ENCODE measurements at places on chromosomes 11 and 22.

DNA sequence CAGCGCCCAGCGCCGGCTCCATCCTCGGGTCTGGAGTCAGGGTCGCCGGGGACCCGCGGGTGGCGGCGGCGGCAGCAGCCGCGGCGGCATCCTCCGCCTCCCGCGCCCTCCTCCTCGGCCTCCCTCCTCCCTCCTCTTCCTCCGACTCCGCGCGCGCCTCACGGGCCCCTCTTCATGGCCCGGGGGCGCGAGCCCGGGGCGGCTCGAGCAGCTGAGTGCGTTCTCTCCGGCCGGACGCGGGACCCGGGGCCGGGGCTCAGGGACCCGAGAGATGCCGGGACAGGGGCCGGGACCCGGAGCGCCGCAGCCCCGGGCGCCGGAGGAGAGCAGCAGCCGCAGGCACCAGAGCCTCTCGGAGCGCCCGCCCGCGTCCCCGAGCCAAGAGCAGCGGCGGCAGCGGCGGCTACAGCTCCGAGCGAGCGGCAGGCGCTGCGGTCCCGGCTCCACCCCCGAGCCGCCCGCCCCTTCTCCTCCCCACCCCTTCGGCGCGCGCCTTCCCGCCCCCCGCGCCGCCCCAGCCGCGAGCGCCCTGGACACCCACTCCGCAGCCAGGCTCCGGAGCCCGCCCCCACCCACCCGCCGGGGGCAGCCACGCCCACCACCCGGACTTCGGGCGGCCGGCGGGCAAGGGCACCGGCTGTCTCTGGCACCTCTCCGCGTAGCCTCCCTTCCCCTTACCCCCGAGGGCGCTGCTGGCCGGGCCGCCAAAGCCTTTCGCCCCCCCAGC is at the start of gene CHST1:
Gene CHST1 (minus strand): TSS at position 417 of the 727 bp plus-strand sequence. CDS start 14,699 bp downstream, outside the sequence.
- DNase-seq: no peak

DNA sequence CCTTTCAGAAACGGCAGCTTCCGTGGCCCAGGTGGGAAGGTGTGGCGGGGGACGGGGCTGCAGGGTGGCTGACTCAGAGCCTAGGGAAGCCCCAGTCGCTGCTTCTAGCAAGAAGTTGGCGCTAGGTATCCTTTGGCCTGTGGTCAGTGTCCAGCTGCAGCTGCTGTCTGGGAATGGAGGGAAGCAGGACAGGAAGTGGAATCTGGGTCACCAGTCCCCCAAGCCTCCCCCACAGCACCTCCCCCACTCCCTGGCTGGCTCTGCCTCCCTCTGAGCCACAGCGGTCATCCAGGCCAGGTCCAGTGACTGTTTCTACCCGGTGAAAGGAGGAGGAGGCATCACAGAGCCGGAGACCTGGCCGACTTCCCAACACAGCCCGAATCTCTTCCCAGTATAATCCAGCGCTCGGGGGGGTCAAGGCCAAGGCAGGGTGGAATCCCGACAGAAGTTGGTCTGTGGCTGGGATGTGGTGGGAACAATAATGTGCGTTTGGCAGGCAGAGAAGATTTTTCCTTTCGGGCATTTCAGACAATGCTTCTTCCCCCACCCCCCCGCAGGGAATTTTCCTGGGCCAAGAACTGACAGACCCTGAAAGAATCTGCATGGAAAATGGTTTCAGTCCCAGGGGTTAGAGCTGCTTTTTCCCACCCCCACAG is 45.1 kb downstream of the C11orf96 start:
- no peak for DNase-seq

DNA sequence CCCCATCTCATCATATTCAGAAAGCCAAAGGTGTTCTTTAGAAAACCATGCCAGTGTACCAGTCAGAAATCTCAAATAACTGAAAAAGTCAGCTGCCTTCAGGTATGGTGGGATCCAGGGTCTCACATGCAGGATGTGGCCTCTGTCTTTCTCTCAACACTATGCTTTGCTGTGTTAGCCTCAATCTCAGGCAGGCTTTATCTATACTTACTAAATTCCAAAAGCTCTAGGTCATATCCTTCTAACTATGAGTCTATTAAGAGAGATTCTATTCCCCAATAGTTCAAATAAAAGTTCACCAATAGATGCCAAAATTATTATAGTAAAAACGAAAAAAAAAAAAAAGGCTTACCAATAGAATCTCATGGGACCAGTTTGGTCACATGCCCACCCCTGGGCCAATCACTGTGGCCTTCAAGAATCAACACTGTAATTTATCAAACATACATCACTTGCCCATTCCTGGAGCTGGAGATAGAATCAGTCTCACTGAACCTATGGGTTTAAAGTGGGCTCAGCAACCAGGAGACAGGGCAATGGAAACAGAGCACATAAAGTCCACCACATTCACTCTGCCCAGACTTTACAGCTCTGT is 38.0 kb upstream of the APLNR start:
- no peak for DNase-seq

- no peak for DNase-seq
These were observed 49.8 kb downstream of the CLMP start for GRCh38 chr11:123145220-123145619.

- DNase-seq: no peak
These were observed 32.7 kb downstream of the FLI1 start for GRCh38 chr11:128726458-128727139.

GRCh38 chr11:117562136-117562535 is 234.5 kb downstream of the CEP164 start:
- no peak for DNase-seq

GRCh38 chr11:34719303-34719848 is 98.5 kb downstream of the EHF start:
- no peak for DNase-seq

- DNase-seq: no peak
These were observed 25.6 kb upstream of the RRM1 start for GRCh38 chr11:4068962-4069361.

DNA sequence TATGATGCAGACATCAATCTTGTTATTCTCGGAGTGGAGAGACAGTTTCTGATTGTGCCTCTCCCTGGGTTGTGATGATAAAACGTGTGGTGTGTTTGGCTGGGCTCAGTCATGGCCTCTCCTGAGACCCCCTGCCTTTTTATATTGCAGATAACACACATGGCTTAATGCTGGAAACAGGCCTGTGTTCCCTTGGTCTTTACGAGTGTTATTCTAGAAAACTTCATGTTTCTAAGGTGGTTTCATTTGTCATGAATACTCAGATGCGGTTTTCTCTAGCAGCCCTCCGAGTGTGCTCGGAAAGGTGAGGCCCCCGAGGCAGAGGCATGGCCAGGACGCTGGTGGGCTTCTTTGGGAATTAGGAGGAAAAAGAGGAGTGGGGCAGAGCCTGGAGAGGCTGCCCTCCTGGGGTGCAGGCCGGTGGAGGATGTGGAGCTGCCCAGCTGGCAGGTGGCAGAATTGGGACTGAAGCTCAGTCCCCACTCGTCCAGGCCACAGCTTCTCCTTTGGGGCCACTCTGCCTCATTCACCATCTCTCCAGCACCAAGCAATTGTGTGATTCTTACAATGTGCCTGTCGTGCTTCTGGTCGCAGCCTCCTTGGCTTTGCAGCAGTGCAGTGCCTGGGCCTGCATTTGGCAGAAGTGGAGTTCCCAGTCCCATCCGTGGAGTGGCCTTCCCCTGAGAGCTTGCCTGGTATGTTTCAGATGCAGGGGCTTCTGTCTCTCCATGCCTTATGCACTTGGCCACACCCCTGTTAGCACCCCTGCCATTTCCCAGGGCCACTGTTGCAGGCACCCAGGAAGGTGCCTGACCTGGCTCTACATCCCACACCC is 309.6 kb downstream of the TBC1D22A start:
- no peak for DNase-seq

- no peak for DNase-seq
These were observed 34.8 kb downstream of the MYH9 start for GRCh38 chr22:36352803-36353507.

- no peak for DNase-seq
These were observed 760 bp upstream of the CELSR1 start for GRCh38 chr22:46537946-46538813.

GRCh38 chr22:20653012-20653794 is 120.7 kb upstream of the SERPIND1 start:
- no peak for DNase-seq

DNA sequence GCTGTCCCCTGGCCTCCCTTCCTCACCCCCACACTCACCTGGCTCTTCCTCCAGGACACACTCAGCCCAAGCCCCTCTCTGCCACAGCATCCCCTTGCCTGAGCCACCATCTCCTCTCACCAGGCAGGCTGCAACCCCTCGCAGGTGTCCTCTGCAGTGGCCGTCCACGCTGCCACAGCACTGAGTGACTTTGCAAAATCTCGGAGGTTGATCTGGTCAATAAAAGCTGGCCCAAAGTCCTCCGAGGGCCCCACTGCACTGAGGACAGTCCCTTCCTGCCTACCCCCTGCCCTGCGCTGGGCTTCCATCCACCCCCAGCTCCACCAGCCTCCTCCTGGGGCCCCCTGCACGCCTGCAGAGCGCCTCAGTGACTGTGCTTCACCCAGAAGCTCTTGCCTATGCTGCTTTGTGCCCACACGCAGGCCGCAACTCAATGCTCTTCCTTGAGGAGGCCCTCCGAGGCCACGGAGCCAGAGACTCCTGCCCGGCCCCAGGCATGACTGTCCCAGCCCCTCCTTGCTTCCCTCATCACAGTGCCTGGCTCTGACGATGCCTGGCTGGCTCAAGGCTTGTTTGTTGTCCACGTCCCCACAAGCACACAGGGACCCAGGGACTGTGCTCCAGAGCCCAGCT is 30.8 kb upstream of the SLC22A12 start:
- no peak for DNase-seq

GRCh38 chr22:24011735-24012068 is 598 bp downstream of the CABIN1 start:
- no peak for DNase-seq

DNA sequence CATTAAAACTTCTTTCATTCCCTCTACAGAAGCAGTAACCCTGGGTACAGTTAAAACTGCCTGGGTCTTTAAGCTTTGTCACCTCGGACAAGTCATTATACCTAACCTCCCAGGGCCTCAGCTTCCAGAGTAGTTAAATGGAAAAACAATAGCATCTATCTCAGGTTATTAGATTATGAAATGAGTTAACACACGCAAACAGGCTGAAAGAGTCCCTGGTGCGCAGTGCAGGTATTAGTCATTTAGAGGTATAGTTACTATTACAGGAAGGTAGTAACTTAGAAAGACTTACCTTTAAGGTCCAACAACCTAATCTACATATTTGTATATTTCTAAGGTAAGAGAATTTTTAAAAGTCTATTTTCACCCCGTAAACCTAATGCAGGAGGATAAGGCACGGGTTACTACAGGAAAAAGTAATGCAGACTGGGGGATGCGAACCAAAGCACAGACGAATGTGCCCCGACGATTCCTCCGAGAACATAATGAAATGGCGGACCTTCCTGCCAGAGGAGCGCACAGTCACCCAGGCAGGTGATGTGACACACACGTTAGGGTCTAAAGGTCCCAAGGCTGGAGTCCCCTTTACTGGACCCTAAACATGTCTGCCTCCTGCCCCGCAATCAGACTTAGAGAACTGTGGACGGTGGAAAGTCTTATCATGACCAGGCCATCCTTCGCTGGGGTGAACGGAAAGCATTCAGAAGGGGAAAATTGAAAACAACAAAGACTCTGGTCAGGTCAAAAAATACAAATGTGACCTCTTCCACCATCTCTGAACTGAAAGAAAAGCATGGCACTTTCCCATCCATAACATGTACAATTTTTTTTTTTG is 1.3 kb downstream of the NAP1L4 start:
- DNase-seq: no peak

DNA sequence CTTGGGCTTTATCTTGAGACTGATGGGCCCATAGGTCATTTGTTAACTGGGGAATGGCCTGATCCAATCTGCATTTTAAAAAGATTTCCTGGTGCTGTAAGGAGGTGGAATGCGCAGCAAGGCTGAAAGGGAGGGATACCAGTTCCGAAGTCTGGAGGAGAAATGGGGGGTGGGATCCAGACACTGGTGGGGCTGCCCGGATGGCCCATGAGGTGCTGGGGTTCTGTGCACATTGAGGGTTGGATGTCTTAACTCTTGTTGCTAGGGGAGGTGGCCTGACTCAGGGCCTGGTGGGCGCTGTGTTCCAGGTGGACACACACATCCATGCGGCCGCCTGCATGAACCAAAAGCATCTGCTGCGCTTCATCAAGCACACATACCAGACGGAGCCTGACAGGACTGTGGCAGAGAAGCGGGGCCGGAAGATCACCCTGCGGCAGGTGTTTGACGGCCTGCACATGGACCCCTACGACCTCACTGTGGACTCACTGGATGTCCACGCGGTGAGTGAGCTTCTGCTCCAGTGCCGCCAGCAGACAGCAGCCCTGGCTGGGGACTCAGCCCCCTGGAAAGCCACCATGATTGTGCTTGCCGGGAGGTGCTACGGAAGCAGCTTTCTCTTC is 38.1 kb downstream of the AMPD3 start:
- no peak for DNase-seq

DNA sequence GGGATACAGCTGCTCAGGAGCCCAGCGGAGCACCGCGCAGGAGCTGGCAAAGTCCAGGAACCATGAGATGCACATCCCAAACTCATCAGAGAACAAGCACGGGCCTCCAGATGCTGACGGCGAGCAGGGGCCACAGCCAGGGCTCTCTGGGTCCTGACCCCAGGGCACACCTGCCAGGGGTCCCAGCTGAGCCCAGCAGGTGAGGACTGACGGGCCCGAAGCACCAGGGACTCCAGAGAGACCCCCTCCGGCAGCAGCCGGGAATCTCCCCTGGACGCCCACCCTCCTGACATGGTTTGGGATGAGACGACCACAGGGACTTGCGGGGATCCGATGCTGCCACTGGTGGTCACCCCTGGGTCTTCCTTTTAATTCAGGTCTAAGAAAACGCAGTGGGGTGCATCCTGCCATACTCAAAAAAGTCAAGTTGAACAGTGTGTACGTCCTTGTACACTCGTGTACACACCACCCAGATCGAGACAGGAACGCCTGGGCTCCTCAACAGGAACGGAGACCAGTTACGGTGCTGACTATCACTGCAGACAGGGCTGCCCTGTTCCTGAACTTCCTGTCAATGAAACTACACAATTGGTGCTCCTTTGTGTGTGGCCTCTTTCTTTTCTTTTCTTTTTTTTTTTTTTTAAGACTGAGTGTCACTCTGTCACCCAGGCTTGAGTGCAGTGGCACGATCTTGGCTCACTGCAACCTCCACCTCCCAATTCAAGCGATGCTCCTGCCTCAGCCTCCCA is 21.9 kb downstream of the TTLL8 start:
- DNase-seq: no peak

DNA sequence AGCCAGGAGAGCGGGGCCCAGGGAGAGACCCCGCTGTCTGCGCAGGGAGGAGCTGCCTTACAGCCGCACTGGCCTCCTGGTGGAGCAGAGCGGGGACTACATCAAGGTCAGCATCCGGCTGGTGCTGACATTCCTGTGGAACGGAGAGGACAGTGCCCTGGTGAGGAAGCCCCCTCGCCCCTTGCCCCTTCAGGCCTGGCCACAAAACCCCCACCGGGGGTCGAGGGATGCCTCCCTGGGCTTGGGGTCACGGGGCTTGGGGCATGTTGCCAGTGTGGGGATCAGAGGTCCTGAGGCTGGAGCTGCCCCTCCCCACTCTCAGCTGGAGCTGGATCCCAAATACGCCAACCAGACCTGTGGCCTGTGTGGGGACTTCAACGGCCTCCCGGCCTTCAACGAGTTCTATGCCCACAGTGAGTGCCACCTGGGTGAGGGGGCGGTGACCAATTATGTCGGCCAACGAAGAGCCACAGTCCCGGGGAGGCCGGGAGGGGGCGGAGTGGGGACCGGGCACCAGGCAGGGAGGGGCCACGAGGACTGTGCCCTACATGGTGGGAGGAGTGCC is 4.2 kb downstream of the MUC5B start:
- DNase-seq: no peak

- no peak for DNase-seq
These were observed 493 bp upstream of the CYTH4 start for GRCh38 chr22:37281646-37282384.

All from activated naive CD8-positive, alpha-beta T cell treated with anti-CD3 and anti-CD28 coated beads, Interleukin-2, amount 50 U/mL, for 16 hours (primary cell).